Progenitor cell of endocrine pancreas (in vitro differentiated cells): ENCODE measurements at places on chromosomes 2 and 18.

DNA sequence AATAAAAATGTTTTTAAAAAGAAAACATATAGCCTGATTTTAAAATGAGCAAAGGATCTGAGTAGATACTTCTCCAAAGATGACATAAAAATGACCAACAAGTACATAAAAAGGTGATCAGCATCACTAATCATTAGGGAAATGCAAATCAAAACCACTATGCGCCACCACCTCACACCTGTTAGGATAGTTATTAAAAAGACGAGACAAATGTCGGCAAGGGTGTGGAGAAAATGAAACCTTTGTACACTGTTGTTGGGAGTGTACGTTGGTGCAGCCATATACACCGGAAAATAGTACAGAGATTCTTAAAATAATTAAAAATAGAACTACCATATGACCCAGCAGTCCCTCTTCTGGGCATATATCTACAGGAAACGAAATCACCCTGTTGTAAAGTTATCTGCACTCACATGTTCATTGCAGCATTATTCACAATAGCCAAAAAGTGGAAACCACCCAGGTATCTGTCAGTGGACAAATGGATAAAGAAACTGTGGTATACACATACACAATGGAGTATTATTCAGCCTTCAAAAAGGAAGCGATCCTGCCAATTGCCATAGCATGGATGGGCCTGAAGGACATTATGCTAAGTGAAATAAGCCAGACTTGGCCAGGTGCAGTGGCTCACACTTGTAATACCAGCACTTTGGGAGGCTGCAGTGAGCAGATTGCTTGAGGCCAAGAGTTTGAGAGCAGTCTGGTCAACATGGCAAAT is 91.6 kb downstream of the PRKRA start:
- no peak for DNase-seq

- no peak for DNase-seq
Measured at GRCh38 chr2:140842110-140842509, 1288.7 kb downstream of the LRP1B start.

- no peak for DNase-seq
Measured at GRCh38 chr2:204749319-204749718, 204.0 kb downstream of the PARD3B start.

DNA sequence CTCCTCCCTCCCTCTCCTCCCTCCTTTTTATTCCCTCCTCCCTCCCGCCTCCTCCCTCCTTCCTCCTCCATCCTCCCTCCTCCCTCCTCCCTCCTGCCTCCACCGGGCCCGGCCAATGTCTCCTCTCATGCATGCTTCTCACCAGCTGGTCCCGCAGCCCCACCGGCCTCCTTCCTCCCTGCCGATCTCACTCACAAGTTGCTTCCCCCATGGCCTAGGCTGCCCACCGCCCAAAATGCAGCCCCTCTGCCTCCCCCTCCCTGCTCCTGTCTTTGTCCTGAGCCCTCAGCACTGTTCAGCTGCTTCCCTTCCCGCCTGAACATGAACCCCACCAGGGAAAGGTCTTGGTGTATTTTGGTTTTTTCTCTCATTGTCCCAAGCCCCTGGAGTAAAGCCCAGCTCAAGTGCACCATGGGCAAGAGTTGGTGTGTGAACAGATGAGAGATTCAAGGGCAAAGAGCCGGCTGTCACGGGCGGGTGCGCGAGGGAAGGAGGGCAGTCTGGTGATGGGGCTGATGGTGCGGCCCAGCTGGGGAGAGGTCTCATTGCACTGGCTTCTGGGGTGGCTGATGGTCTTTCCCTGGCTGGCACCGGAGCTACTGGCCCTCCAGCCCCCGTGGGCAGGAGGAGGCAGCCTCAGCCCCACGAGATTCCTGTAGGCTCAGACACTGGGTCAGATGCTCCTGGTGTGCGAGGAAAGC is 117.6 kb downstream of the TWIST2 start:
- no peak for DNase-seq

GRCh38 chr18:75384144-75384543 is 43.4 kb downstream of the SMIM21 start:
- DNase-seq, result no peak

- DNase-seq, result no peak
Measured at GRCh38 chr2:53028225-53028624, 739.4 kb upstream of the CHAC2 start.

DNA sequence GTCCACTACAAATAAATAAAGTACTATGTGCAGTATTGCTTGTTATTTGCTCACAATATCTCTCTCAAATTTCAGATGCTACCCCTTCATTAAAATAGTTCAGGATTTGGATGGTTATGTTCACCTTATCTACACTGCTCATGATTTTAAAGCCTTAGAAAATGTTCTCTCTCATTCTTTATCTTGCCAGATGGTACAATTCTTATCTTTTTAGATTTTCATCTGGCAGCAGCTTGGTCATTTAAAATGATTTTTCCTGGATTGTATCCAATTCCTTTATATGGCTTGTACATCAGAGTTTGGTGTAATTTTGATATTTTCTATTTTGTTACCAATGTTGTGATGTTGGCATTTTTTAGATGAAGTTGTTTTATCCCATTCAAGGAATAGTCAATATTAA is 10.1 kb upstream of the ADAM23 start:
- DNase-seq, result no peak

GRCh38 chr2:144659731-144660275 is 139.9 kb upstream of the ZEB2 start:
- DNase-seq, result no peak

DNA sequence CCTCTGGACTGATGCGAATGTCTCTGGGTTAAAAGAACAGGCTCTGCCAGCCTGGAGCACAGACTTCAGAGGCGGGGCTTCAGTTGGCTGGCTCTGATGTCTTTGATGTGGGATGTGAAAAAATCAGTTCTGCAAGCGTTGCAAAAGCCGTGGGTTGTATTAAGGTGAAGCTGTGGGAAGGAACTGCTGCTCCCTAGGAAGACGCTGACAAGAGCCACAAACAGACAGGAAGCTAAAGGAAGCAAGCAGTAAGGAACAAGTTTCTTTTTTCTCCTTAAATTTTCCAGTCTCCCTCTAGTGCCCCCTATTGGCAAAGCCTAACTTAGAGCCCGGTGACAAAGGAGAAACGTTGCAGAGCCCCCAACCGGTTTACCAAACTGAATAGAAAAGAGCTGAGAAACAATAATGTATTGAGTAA is 239.0 kb downstream of the CCDC178 start:
- no peak for DNase-seq

DNA sequence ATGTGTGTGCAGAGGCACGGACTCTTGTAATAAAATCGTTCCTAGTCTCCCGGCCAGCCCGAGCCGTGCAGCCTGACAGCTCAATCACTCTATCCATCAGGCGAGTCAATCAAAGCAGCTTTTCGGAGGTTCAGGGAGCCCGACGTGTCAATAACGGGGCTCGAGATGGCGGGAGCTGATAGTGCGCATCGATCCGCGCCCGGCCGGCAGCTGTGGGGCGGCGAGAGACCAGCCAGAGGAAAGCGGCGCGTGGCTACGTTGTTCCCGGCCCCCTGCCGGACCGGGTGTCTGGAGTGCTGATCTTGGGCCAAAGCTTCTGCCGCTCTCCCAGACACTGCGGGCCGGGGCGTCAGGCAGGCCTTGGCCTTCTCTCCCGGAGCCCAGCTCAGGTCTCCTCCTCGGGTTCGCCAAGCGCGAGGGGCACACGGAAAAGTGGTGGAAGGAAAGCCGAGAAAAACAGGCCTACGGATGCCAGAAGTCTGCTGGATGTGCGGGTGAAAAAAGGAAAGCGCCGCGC is 2.4 kb downstream of the EN1 start:
- no peak for DNase-seq

GRCh38 chr2:143051465-143051864 is 77.8 kb upstream of the ARHGAP15 start:
- no peak for DNase-seq

DNA sequence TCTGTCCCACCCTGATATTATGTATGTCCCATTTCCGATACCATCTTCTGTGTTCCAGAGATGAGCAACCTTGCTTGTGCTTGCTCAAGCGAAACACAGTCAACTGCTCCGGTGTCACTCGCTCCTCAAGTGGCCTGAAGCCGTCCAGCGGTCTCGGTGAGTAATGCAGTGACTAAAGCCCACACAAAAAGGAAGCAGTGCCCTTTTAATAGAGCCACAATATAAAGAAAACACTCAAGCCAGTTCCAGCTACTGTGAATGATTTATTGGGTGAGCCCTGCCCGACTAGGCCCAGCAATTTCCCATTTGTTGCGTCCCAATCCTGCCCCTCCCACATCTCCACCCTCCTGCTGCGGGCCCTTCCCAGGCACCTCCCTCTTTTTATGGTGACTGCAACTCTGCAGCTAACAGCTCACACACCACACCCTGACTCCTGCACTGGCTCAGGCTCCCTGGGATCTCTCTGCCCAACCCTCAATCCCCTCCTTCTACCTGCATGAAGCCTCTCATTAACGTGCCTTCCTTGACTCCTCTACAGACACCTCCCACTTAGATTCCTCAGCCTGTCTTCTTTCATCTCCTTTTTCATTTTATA is 44.2 kb upstream of the DSC1 start:
- DNase-seq, result peak; percentile 15

- DNase-seq, result no peak
Measured at GRCh38 chr2:160042054-160042453, 20.4 kb downstream of the PLA2R1 start.

DNA sequence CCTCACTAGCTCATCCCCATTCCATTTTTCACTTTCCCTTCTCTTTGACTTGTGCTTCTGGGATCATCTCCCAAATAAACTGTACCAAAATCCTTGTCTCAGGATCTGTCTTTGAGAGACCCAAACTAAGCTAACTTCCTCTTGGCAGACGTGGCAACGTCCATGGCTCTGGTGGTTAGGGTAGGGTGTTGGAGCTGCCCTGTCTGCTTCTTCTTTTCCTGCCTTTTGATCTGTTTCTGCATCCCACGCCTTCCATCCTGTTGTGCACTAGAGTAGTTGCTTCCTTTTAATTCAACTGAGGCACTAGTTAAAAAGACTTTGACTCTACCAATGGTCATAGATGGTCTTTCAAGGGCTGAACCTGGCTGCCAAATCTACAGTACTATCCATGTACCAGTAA is 5.5 kb upstream of the MAP4K4 start:
- DNase-seq, result no peak

- no peak for DNase-seq
Measured at GRCh38 chr2:127917916-127918315, 32.2 kb upstream of the AMMECR1L start.

GRCh38 chr18:49955263-49955662 is 141.9 kb upstream of the ACAA2 start:
- no peak for DNase-seq

- DNase-seq, result no peak
Measured at GRCh38 chr18:36714476-36714875, 114.3 kb downstream of the TPGS2 start.

- DNase-seq, result no peak
Measured at GRCh38 chr2:137900421-137901141, 63.7 kb upstream of the HNMT start.

DNA sequence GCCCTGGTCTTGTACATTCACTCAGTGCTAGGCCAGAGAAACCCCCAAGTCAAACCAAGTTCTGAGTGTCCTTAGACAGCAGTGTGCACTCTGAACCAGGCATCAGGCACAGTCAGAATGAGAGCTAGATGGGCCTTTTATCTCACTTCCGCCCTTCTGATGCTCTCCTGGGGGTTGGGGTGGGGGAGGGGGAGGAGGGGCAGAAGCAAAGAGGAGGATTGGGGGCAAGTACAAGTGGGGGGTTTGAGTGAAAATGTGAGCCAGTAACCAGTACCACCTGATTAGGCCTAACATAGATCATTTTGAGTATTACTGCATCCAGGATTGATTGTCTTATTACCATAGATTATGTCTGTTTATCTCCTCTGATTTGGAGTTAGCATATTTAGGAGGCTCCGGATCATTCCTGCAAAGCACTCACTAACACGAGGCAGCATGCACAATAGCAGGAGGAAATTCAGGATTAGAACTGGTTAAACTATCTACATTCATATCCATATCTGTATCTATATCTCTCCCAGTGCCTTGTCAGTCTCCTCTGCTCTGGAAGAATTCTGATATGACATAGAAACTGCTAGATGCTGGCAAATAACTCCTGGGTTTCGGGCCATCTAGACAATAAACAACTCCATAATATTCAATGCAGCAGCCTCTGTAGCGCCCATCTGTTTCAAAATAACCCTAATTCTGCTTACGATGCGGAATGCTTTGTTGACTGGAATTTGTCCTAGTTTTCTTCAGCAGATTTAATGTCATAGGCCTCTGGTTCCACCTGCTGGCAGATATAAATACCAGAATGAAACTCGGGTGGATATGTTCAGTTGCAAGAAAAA is 149.1 kb downstream of the RHBDD1 start:
- DNase-seq, result peak; percentile 11

DNA sequence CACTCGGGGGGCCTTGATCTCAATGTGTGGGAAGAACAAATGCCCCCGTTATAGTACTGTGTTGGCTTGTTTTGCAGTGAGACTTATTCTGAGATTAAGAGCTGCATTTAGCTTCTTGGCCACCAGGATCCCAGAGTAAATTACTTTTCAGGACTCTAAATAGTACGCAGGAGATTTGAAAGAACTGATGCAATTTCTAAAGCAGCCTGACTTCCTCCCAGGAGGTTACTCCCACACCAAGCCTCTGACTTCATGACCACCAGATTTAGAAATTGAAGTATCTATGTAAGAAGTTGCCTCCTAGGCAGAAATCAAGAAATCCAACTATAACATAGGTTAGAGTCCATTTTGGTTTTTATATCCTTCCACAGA is 67.0 kb downstream of the FEZ2 start:
- DNase-seq, result no peak

DNA sequence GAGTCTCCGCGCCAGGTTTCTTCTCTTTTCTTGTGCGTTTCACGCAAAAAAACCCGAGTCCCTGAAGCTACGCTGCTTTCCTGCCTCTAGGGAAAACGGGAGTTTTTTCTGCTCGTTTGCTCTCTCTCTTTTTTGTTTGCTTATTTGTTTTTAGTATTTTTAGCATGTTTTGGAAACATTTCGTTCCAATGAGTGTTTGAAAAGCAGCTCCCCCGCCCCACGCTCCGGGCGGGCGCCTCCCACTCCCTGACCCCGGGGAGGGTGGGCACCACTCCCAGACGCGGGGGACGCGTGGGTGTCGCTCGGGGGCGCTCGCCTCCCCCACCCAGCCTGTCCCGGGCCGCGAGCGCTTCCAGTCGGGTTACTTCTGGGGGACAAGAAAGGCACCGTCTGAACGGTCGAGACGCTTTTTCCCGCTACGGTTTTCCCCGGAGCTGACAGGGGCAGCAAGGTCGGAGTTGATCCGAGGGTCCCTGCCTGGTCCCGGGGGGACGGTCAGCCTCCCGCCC is 446 bp upstream of the EFHD1 start:
- peak; percentile 16 for DNase-seq

DNA sequence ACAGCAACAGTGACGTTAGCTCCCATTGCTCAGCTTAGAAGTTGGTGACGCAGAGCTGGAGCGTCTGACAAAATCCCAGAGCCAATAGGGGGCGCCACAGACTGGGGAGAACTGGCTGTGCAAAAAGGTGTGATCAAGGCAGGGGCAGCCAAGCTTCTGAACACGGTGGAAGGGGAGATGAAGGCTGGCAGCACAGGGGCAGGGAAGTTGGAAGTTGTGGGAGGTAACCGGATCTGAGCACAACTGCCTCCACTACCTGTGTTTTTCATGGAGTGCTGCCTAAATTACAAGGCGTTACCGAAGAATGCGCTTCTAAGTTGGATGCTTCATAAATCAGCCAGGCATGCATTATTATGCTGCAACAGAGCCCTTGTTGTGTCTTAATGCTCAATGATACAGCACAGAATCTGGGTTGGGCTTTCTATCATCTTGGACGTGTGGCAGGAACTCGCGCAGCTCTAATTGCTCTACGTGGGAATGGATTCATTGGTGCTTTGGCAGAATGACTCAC is 370.0 kb downstream of the SLC4A3 start:
- DNase-seq, result peak; percentile 36

- DNase-seq, result no peak
Measured at GRCh38 chr2:205785507-205786260, 103.4 kb downstream of the NRP2 start.

- DNase-seq, result no peak
Measured at GRCh38 chr18:74204526-74205152, 56.3 kb downstream of the TIMM21 start.
